ENCODE measurements at places on chromosomes 5 and 9. TPM values are rescaled to one million over a fixed set of nuclear protein-coding genes. Genes with fewer than 3 reads are reported as not detected.
A peak's percentile ranks its signal among the peaks of the same experiment; 100 is the strongest.

DNA sequence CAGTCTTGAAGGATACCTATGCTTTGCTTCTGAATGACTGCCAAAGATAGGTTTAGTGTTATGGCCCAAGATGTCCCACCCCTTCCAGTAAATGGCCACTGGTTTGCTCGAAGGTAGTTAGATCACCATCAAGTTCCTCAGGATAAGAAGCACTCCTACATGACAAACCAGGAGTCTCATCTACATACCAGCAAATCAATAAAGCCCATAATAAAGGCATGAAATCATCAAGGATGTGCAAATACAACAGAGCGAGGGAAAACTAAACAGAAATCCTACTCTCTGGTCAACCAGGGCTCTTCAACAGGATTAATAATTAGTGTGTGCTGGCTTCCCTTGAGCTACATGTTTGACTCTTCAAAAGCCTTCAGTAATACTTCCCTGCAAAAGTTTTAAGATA, 141.0 kb downstream of the LHFPL2 start:
- peak; percentile 12 for DNase-seq

DNA sequence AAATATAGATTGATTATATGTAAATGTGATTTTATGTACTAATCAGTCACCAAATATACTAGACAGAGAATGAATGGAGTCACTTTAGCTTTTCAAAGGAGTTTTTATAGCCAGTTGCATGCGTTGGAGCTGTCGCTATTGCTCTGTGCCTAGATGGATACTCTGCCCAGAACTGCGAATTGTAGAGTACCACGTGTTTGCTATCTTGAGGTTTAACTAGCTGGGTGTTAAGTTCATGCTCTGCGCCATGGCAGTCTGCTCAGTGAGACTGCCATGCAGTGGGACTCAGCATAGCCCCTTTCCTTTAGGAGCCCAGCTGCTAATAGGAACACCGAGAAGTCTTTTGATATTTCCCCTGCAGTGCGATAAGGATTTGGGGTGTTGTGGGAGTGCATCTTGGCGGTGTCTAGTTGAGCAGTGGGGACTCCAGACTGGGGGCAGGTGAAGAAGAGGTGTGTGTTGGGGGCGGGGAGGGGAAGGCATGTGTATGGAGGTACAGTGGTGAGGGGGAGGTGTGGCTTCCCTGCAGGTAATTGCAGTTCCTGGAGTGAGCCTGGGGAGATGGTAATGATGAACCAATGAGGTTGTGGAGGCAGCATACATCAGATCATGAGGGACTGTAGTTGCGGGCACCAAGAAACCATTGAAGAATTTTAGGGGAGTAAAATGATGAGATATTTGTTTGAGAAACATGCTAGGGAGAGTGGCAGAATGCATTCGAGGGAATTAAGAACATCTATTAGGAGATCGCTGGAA, 118.9 kb downstream of the TRIO start:
- no peak for DNase-seq

The SLC1A3 gene
- total RNA-seq, result not detected

The ANKRD18B gene
- 1.2 TPM for total RNA-seq

DNA sequence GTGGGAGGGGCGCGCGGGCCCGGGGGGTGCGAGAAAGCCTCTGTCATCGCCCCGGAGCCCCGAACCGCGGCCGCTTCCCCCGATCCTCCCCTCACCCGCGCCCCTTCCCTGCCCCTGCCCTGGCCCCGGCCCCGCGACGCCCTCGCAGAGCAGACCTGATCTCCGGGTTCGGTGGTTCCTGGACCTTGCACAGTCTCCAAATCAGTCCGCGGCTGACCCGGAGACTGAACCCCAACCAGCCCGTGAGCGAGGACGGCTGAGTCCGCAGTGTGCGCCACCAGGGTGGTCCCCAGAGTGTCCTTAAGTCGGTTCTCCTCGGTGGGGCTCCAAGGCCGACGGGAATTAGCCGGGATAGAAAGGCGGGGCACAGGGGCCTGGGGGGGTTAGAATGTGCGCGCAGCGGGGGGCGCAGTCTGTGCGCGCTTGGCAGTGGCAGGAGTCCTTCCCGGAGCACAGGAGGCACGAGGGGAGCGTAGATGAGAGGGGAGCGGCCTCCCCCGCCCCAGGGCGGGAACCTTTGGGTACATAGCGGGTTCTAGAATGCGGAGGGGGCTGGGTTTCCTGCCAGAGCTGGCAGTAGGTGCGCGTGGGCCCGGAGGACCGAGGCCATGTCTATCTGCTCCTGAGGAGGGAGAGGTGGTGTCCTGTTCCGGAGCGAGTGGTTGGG, 779 bp downstream of the PKN3 start:
- no peak for DNase-seq

DNA sequence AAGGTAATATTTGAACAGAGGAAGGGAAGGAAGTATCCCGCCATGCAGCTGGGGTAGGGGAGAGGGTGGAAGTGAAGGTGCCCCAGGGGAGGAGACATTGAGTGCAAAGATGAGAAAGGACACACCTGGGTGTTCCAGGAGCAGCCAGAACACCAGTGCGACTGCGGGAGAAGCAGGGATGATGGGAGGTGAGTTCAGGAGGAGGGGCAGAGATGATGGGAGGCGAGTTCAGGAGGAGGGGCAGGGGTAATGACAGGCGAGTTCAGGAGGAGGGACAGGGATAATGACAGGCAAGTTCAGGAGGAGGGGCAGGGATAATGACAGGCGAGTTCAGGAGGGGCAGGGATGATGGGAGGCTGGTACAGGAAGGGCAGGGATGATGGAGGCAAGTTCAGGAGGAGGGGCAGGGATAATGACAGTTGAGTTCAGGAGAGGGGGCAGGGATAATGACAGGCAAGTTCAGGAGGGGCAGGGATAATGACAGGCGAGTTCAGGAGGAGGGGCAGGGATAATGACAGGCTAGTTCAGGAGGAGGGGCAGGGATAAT, 17.2 kb upstream of the SPOCK1 start:
- no peak for DNase-seq

DNA sequence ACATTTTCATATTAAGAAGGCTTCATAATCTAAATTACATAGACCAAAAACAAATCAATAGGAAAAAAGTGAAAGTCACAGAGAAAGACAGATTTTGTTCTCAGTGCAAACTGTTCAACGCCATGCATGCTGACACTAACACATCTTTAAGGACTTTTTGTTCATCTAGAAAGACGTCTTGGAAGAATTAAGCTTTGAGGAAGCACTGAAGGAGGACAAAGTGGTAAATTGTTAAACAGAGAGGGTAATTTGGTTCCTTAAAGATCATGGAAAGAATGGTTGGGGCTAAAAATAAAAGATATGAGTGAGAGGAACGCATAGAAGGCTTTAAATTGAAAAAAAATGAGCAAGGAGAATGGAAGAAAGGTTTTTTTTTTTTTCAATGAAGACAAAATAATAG, 9.1 kb downstream of the MEGF9 start:
- no peak for DNase-seq

GRCh38 chr5:119354537-119355243, 1.1 kb upstream of the TNFAIP8 start:
- no peak for DNase-seq

DNA sequence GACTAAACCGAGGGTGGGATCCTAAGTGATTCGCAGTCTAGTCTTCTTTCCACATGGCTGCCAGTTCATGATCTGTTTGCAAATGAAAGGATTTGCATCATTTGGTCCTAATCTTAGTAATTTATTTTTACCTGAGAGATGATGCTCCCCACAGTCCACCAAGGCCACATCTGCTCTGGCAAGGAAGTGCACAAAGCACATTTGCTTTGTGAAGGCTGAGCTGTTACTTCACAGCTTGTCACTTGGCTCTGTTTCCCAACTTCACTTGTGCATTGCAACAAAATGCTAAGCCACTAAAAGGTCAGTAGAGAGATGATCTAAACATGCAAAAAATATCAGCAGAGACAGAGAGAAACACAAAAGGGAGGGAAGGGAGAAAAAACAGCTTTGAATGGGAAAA, 128.5 kb upstream of the VLDLR start:
- DNase-seq, result no peak

- no peak for DNase-seq
These were observed 164.1 kb downstream of the HSD17B3 start for GRCh38 chr9:96137671-96138429.
